ENCODE measurements at places on chromosomes 2 and 18.

- no peak for DNase-seq
These were observed 767.4 kb downstream of the TDRD15 start for GRCh38 chr2:21891191-21891590.

DNA sequence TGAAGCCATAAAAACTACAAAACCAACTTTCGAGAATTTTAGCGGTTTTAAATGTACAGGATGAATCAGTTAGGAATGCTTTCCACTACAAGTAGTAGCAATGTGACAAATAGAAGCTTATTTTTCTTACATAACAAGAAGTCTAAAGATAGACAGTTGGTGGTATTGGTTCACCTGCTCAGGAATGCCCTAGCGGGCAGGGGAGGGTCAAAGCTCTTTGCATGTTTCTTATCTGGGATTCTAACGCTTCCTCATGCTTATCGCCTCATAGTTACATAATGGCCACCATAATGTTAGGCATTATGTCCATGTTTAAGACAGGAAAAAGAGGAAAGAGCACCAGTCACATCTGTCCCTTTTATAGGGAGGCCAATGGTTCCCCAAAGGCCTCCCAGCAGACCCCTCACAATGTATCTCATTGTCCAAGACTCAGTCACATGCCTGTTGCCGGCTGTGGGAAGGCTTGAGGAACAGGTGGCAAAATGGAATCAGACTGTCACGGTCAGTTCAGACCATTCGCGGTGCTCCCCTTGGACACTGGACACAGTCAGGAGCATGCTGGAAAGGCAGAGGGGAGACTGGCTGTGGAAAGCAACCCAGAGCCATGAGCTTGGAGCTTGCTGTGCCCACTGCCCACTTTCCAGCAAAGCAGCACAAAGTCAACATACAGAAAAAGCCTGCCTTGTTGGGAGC is 69.4 kb upstream of the ODC1 start:
- DNase-seq: no peak

GRCh38 chr2:127100251-127101047 is 6.5 kb downstream of the BIN1 start:
- DNase-seq: peak; percentile 37

GRCh38 chr2:26653207-26654060 is 12.3 kb upstream of the CIB4 start:
- DNase-seq: no peak

DNA sequence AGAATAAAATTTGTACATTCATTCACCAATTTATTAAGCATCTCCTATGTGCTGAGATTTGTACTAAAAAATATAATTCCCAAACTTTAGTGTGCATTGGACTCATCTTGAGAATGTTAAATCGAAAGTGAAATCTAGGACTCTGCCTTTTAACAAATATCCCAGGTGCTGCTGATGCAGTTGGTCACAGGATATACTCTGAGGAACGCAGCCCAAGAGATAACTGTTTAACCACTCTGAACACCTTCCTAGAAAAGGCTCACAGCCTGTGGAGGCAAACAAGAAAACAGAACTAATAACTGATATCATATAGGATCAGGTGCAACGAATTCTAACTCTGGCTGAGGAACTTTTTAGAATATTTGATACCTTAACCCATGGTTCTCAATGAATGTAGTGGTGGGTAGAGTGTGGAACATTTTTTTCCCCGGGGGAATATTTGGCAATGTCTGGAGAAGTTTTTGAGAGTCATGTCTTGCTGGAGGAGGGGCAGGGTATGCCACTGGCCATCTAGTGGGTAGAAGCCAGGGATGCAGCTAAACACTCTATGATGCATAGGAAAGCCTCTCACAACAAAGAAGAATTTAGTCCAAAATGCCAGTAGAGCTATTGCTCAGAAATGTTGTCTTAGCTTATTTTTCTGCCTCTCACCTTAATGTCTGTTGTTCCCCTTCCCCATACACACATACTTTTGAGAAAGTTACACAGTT is 96.5 kb downstream of the EHBP1 start:
- peak; percentile 11 for DNase-seq

Measured in A172 (cell line).